Activated CD4-positive, alpha-beta T cell treated with anti-CD3 and anti-CD28 coated beads, Interleukin-2, amount 10 ng/mL, durations not matched to agents 7 days and 5 days (primary cell): ENCODE measurements at places on chromosomes 1 and 21.

GRCh38 chr1:8941906-8942305 is 3.8 kb upstream of the CA6 start:
- DNase-seq = no peak
- H3K36me3 ChIP-seq = peaks cover 20% of the 10 kb centered on the region
- H3K4me3 ChIP-seq = no peak overlapping the region
- H3K27me3 ChIP-seq = no peaks in the 10 kb centered on the region

DNA sequence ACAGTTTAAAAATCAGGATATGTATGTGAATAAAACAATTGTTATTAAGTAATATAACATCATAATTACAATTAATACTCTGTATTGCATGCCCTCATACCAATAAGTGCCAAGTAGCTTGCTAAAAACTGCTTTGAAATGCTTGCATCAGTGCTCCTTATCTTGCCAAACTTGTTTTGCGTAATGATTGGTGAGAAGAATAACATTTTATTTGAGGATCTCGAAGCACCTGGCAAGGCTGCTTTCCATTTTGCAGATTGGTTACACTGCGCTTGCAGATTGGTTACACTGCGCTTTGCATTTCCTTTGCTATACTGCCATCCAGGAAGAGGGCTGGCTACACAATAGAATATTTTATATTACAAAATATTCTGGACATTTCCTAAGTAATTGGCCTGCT is 1.7 kb upstream of the PBX1 start:
- H3K4me1 ChIP-seq = peaks cover 6% of the 10 kb centered on the region
- no peaks in the 10 kb centered on the region for H3K36me3 ChIP-seq
- H3K27me3 ChIP-seq = peaks cover 29% of the 10 kb centered on the region
- DNase-seq = no peak

DNA sequence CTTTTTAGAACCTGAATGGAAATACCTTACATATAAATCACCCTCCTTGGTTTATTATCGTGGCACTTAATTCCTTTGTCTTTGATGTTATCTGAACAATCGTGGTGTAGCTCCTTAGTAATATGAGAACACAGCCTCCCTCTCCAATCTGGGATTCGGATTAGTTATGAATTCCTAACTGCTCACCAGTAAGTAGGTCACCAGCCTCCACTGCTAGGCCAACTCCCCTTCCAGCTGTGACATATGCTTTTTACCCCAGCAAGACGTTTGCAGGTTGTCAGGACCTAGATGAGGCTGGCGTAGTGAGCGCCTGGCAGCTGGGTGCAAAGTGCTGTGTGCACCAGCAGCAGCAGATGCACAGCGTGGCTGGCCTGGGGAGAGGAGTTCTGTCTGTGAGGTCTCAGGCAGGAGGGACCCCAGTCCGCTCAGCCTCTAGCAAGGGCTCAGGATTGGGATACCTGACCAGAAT is 38.2 kb downstream of the NTPCR start:
- H3K27me3 ChIP-seq = no peaks in the 10 kb centered on the region
- peaks cover 29% of the 10 kb centered on the region for H3K36me3 ChIP-seq
- DNase-seq = no peak
- no peak overlapping the region for H3K27ac ChIP-seq
- H3K4me3 ChIP-seq = no peak overlapping the region

DNA sequence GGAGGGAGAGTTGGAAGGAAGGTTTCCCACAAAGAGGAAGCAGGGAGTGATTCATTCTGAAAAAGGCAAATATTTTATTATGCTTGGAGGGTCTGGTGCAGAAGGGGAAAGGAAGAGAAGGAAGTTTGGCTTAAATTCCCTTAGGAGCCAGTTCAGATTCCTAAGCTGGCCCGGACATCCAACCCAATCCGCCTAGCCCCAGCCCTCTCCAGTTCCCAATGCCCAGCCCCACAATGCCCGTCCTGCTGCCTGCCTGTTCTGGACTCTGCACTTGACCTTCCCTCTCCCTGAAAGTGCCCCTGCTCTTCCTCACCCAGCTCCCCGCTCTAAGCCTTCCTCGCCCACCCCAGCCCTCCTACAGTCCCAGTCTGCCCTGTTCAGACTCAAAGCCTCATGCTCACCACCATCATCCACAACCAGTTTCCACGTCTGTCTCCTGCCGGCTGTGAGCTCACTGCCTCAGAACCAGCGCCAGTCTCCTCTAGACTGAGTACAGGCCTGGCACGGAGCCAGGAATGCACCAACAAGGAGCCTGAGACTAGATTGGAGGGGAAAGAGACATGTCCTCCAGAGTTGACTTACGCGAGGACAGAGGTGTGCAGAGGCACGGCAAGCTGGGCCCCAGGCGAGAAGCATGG is 18.9 kb downstream of the CAPN2 start:
- H3K4me1 ChIP-seq = peaks cover 65% of the 10 kb centered on the region
- no peaks in the 10 kb centered on the region for H3K27me3 ChIP-seq
- DNase-seq = no peak
- peaks cover 65% of the 10 kb centered on the region for H3K36me3 ChIP-seq
- H3K4me3 ChIP-seq = no peak overlapping the region

DNA sequence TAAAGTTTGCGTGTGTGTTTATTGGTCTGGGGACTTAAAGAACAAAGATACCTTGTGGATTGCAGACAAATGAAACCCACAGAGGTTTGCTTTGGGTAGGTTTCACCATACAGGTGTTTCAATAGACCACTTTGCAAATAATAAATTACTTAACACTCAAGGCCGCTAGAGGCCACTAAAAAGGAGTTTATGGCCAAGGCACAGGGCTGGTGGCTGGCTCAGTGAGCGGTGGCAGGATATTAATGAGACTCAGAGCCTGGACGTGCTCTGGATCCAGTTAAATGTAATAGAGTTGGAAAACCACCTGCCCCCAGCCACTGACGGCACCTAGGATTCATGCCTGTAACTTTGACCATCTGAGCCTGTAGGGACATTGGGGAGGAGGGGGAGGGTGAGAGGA is 44.5 kb downstream of the LRRC38 start:
- DNase-seq = no peak
- no peaks in the 10 kb centered on the region for H3K27me3 ChIP-seq
- H3K36me3 ChIP-seq = no peaks in the 10 kb centered on the region
- no peak overlapping the region for H3K27ac ChIP-seq

GRCh38 chr1:223330466-223330865 is 33.5 kb downstream of the SUSD4 start:
- H3K36me3 ChIP-seq = no peaks in the 10 kb centered on the region
- no peak overlapping the region for H3K27ac ChIP-seq
- no peaks in the 10 kb centered on the region for H3K27me3 ChIP-seq
- H3K4me3 ChIP-seq = no peak overlapping the region

DNA sequence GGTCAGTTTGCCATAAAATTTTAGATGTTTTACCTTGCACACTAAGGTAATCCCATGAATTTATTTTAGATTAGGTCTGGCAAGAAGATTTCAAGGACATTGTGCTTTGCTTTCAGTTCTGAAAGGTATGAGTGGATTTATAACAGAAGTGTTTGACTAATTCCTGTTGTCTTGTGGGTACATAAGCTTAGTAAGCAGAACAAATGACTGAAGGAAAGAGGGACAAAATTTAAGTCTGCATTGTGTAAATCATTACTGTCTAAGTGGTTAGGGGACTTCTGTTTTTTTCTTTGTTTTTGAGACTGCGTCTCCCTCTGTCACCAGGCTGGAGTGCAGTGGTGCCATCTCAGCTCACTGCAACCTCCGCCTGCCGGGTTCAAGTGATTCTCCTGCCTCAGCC is 60.1 kb downstream of the PKN2 start:
- peaks cover 6% of the 10 kb centered on the region for H3K4me1 ChIP-seq
- no peak for DNase-seq
- H3K36me3 ChIP-seq = peaks cover 24% of the 10 kb centered on the region
- H3K4me3 ChIP-seq = no peak overlapping the region
- H3K27me3 ChIP-seq = no peaks in the 10 kb centered on the region

GRCh38 chr1:243818978-243819377 is 31.1 kb downstream of the AKT3 start:
- DNase-seq = no peak
- H3K4me1 ChIP-seq = no peaks in the 10 kb centered on the region
- H3K27ac ChIP-seq = no peak overlapping the region
- H3K36me3 ChIP-seq = peaks cover 39% of the 10 kb centered on the region
- no peaks in the 10 kb centered on the region for H3K27me3 ChIP-seq

- no peaks in the 10 kb centered on the region for H3K36me3 ChIP-seq
- peaks cover 20% of the 10 kb centered on the region for H3K27me3 ChIP-seq
- peak overlapping the region; percentile 99 for H3K27ac ChIP-seq
Observed at GRCh38 chr1:212567638-212568037, 40.9 kb upstream of the ATF3 start.

DNA sequence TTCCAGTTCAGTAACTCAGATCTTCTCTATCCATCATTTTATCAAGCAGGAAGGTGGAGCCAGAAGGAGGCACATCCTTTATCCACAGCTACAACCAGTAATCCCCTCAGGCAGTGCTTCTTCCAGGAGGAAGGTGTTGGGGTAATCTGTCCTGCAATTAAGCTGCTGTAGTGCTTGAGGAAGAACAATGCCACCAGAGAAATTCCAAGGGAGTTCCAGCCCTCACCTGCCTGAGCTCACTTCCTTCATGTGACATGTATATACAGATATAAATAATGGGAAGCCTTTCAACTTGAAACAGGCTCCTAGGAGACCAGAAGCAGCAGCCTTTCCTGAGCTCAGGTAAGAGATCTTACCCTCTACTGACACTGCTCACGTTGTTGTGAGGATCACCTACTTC is 2.2 kb upstream of the IL20 start:
- no peak overlapping the region for H3K4me3 ChIP-seq
- H3K4me1 ChIP-seq = peaks cover 12% of the 10 kb centered on the region
- no peak overlapping the region for H3K27ac ChIP-seq
- DNase-seq = no peak
- H3K27me3 ChIP-seq = peaks cover 33% of the 10 kb centered on the region
- H3K36me3 ChIP-seq = peaks cover 3% of the 10 kb centered on the region

- H3K4me1 ChIP-seq = no peaks in the 10 kb centered on the region
- H3K27me3 ChIP-seq = peaks cover 17% of the 10 kb centered on the region
- DNase-seq = no peak
- H3K36me3 ChIP-seq = no peaks in the 10 kb centered on the region
- no peak overlapping the region for H3K4me3 ChIP-seq
Observed at GRCh38 chr1:12771186-12771585, 2.4 kb upstream of the PRAMEF12 start.

GRCh38 chr1:210332719-210333398 is 4.2 kb downstream of the HHAT start:
- H3K36me3 ChIP-seq = no peaks in the 10 kb centered on the region
- H3K27me3 ChIP-seq = peaks cover 11% of the 10 kb centered on the region
- DNase-seq = peak; percentile 81
- H3K27ac ChIP-seq = peak overlapping the region; percentile 20
- H3K4me3 ChIP-seq = no peak overlapping the region

GRCh38 chr1:2202843-2203601 is 8.4 kb upstream of the FAAP20 start:
- H3K27me3 ChIP-seq = no peaks in the 10 kb centered on the region
- no peak overlapping the region for H3K4me3 ChIP-seq
- peaks cover 27% of the 10 kb centered on the region for H3K4me1 ChIP-seq
- no peak for DNase-seq

DNA sequence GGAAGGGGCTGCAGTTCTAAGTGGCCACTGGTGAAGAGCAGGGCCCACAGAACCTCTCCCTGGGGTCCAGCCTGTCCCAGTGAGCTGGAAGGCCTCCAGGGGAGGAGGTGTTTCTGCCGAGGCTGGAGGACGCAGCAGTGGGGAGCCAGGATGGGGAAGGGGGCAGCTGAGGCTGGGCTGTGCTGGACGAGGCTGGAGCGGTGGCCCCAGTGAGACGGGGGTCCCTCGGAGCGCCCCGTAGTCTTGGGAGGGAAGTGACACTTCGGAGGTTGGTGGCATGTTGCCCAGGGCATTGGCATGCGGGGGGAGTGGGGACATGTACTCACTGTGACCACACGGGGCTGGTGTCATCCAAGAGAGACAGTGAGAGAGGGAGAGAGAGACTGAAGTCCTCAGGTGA is 33.5 kb downstream of the AJAP1 start:
- no peaks in the 10 kb centered on the region for H3K36me3 ChIP-seq
- H3K27ac ChIP-seq = no peak overlapping the region
- DNase-seq = no peak
- no peaks in the 10 kb centered on the region for H3K27me3 ChIP-seq

DNA sequence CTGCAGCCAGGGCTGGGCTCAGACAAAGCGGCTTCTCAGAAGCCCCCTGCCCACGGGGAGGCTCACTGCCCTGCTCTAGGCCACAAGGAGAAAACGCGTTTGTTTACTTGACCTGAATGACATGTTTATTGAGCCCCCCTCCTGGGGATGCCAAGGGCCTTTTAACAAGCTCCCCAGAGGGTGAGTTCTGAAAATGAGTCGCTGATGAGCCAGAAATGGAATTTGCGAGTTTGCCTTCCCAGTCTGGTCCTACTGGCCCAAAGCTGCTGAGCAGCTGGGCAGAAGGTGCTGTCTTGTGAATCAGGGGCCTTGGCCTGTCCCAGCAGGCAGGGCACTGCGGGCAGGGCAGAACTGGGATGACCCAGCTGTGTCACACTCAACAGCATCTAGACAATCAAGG is 120.6 kb downstream of the SYF2 start:
- no peak overlapping the region for H3K27ac ChIP-seq
- H3K4me1 ChIP-seq = peaks cover 11% of the 10 kb centered on the region
- H3K36me3 ChIP-seq = peaks cover 12% of the 10 kb centered on the region

DNA sequence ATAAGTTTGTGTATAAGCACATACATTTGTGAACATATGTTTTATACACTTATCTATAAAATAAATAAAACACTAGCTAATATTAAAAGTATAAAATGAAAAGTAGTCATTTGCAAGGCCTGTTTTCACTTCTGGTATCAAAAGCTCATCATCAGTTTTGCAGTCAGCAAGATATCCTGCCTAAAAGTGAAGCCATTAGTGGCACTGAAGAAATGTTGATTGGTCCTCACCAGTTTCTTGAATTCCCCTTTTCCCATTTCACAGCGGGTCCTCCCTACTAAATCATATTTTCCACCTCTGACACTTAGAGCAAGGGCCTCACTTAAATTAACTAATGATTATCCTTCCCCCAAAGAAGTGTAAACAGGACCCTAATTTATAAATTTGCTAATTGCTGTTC is 6.7 kb downstream of the TBX15 start:
- no peak for DNase-seq
- H3K36me3 ChIP-seq = peaks cover 8% of the 10 kb centered on the region
- no peak overlapping the region for H3K27ac ChIP-seq

GRCh38 chr1:8506995-8507615 is 189.2 kb downstream of the SLC45A1 start:
- peaks cover 19% of the 10 kb centered on the region for H3K36me3 ChIP-seq
- DNase-seq = no peak
- H3K27ac ChIP-seq = no peak overlapping the region
- no peak overlapping the region for H3K4me3 ChIP-seq

DNA sequence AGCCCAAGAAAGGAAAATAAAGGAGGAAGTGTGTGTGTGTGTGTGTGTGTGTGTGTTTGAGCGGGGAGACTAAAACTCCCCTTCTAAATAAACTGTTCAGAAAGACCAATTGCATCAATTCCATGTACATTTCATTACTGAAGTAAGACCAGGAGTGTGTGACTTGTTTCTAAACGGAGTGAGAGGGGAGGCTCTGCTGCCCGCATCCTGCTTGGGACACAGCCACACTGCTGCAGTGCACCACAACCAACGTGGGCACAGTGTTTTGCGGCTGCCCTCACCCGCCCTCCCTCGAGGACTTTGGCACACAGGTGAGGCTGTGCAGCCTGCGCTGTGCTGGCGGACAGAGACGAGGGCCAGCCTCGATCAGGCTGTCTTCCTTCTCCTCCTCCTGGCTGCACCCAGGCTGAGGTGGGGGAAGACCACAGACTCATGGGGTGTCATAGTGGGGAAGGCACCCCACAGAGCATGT is 31.0 kb upstream of the H6PD start:
- no peak overlapping the region for H3K4me3 ChIP-seq
- DNase-seq = peak; percentile 36
- no peaks in the 10 kb centered on the region for H3K36me3 ChIP-seq
- H3K27ac ChIP-seq = no peak overlapping the region
- peaks cover 81% of the 10 kb centered on the region for H3K27me3 ChIP-seq

GRCh38 chr1:96887501-96887900 is 165.9 kb downstream of the PTBP2 start:
- no peak overlapping the region for H3K4me3 ChIP-seq
- H3K27me3 ChIP-seq = no peaks in the 10 kb centered on the region
- no peaks in the 10 kb centered on the region for H3K4me1 ChIP-seq
